ENCODE measurements at places on chromosomes 12 and 14.

GRCh38 chr12:109873653-109874052, 6.7 kb downstream of the GLTP start:
- no peak for DNase-seq

- no peak for DNase-seq
These were observed 24.7 kb upstream of the GPR132 start for GRCh38 chr14:105089746-105090492.

DNA sequence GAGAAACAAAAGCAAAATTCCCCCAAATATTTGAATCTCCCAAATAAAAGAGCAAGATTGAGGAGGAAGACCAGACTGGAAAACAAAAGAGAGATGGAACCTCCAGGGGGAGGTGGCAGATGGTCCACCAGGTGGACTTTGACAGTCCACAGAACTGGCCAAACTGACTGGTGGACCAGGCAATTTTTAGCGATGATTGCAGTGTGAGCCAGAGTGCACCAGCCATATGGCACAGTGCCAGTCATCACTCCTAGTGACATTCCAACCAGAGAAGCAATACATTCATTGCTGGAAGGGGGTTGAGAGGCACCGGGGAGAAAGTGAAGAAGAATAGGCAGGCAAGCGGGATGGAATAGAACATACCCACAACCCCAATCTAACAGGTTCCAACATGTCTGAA, 182.9 kb downstream of the EXOC5 start:
- no peak for DNase-seq

- no peak for DNase-seq
These were observed 153.5 kb upstream of the USP15 start for GRCh38 chr12:62106547-62107185.

GRCh38 chr12:49720214-49720613, 13.0 kb upstream of the FMNL3 start:
- DNase-seq, result no peak

GRCh38 chr12:128570191-128571065, 253.3 kb downstream of the SLC15A4 start:
- DNase-seq, result no peak

DNA sequence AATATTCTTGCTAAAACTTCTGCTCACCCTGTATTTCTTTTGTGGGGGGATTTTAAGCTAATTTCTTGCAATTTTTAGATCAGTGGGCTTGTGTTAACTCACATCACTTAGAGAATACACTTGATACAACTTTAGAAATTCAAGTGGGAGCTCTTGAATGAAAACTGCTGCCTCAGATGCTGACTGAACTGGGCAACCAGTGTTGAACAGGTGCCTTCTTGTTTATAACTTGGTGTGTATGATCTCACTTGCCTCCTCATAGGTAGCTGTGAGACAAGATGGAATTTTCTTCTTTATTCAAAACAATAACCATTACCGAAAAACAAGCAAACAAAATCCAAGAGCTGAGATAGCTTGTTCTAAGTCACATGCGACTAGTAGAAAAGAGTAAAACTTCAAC, 63.5 kb downstream of the FGD4 start:
- no peak for DNase-seq

GRCh38 chr12:104006929-104007328, 41.3 kb downstream of the TDG start:
- DNase-seq, result no peak

DNA sequence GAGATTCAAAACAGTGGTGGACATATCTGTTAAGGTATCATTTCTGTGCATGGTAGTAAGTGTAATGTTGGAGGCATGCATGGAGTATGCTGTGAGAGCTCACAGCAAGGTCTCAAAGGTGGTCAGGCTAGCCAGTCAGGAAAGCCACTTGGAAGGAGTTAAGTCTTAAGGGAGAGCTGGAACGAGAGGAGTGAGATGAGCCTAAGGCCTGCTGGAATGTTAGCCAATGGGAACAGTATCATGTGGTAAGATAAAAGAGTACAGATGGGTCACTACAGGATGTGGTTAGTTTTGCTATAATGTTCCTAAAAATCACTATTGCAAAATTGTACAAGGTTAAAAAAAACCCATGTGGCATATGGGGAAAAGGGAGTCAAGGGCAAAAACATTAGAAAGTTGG, 311.7 kb upstream of the E2F7 start:
- DNase-seq, result no peak

- no peak for DNase-seq
These were observed 23.3 kb downstream of the PAPLN start for GRCh38 chr14:73260574-73260973.

- DNase-seq, result no peak
These were observed 321.6 kb downstream of the BCL11B start for GRCh38 chr14:98950353-98950895.

- no peak for DNase-seq
These were observed 27.7 kb upstream of the CAND1 start for GRCh38 chr12:67241482-67241881.

- DNase-seq, result no peak
These were observed 4.7 kb upstream of the LHX5 start for GRCh38 chr12:113476176-113476986.

Data from amygdala (tissue), 56 donors.